ENCODE measurements at places on chromosomes 16 and 17.

DNA sequence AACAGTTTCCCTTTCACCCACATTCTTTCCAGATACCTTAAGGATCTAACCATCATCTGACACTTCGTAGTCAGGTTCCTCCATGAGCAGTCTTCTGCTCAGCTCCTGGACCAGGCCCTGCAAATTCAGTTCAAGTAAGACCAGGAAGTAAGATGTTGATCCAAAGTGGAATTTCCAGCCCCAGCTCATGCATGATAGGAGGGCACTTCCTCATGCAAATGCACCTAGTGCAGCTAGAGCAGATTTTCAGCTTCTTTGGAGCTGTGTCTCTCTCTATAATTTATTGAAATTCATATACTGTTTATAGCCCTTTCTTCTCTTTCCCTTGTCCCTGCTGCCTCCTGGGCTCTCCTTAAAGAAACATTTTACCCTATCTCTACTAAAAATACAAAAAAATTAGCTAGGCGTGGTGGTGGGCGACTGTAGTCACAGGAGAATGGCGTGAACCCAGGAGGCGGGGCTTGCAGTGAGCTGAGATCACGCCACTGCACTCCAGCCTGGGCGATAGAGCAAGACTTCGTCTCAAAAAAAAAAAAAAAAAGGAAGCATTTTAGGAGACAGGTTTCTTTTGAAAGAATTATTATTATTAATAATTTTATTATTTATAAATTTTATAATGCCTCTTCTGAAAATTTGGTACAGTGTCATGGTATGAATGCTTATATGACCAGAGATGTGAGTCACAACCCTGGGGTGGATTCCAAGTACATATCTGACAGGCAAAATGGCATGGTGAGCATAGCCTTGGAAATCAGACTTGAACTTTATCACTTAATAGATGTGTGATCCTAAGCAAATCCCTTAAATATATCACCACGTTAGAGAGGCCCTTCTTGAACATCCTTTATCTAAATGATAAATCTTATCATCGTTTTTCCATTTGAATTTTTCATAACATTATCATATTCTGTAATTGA, 94.3 kb downstream of the SSH2 start:
- DNase-seq, result no peak

- no peak for DNase-seq
Measured at GRCh38 chr17:343211-343610, 9.4 kb downstream of the RPH3AL start.

DNA sequence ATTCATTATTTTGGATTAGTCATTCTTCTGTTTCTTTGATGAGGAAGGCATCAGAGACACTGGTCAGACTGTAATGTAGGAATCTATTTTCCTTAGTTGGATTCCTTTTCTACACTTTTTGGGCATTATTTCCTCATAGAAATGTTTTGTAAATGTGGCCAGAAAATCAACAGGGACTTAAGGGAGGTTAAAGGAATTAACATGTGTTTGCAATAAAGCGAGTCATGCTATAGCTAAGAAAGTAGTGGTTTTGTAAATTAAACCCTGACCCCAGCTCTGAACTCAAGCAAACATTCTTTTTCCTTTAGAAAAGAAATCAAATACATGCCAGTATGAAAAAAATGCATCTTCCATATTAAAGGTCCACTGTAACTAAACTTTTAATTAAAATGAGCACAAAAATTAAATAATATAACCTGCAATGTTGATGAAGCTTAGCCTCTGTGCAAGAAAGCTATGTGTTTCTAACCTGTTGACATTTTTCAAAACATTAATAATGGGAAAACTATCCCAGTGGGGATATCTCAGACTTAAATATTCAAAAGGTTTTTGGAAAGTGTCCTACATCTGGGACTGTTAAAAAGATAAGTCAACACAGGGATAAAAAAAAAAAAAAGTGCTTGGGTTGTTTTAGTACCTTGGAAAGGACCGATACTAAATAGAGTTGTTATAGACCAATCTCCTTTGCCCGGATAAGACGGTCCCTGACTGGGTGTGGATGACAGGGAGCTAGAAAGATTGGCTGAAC, 428.0 kb downstream of the CA10 start:
- DNase-seq, result no peak

GRCh38 chr17:66842959-66843358, 8.0 kb downstream of the CACNG5 start:
- no peak for DNase-seq

- no peak for DNase-seq
Measured at GRCh38 chr16:84700446-84701300, 873 bp downstream of the USP10 start.

DNA sequence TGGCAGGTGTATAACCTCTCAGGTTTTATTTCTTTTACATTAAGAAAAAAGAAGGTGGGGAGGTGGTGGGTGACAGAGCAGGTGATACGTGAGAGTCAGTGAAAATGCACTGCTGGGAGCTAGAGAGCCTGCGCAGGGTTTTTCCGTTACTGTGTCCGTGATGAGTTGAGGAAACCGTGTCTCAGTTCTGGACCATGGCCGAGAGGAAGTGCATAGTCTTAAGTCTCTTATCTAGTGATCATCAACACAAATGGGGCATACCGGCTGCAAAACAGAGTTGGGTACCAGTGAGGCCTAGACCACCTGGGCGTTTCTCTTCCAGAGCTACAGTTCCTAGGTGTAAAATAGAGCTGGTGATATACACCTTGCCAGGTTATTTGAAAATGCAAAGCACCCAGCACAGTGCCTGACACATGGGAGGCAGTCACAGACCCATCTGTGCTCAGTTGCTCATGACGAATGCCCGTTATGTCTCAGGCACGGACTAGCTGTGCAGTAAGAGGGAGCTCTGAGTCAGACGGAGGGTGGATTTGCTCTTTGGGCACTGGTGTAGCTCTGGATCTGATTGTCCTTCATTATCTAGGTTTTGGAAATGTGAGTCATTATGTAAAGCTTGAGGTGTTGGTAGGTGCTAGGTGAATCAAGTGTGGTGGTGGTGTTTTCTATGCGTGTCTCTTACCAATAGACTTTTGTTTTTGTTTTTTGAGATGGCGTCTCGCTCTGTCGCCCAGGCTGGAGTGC, 60.9 kb downstream of the RPTOR start:
- DNase-seq, result no peak

DNA sequence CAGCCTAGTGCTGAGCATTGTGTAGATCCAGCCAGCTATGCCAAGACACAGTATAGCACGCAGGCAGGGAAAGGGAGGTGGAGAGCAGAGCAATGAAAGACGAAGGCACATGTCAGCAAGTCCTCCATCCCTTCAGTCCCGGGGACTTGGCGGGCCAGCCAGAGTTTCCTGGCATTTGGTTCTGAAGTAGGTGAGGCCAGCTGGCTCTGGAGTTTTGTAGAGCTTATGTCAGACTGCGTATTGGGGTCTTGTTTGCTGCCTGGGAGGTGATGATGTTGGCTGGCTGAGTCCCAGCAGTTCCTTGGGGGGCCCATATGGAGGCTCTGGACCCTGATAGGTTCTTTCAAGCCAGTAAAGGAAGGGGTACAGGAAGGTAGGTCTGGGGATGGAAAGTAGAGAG, 55.7 kb upstream of the AKTIP start:
- no peak for DNase-seq

DNA sequence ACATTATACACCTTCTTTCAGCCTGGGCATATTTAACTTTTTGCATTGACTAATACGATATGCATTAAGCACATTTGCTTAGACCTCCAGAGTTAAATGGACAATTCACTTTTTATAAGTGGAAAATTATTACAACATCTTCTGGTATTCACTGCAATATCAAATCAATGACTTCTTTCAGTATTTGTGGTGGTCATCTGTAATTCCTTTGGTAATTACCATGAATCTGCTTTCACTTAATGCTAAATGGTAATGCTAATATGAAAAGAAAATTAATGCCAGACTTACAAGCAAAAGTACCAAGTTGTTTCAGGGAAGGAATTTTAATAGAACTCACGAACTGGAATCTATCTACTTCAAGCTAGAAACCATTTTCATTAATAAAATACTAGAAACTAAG, 6.4 kb downstream of the GPATCH8 start:
- DNase-seq, result no peak

- DNase-seq, result peak; percentile 97
Measured at GRCh38 chr16:86554917-86555703, at the start of gene MTHFSD. Gene MTHFSD, minus strand, starts transcription at chr16:86555235. Its CDS starts 51 bp downstream, at chr16:86555184.

DNA sequence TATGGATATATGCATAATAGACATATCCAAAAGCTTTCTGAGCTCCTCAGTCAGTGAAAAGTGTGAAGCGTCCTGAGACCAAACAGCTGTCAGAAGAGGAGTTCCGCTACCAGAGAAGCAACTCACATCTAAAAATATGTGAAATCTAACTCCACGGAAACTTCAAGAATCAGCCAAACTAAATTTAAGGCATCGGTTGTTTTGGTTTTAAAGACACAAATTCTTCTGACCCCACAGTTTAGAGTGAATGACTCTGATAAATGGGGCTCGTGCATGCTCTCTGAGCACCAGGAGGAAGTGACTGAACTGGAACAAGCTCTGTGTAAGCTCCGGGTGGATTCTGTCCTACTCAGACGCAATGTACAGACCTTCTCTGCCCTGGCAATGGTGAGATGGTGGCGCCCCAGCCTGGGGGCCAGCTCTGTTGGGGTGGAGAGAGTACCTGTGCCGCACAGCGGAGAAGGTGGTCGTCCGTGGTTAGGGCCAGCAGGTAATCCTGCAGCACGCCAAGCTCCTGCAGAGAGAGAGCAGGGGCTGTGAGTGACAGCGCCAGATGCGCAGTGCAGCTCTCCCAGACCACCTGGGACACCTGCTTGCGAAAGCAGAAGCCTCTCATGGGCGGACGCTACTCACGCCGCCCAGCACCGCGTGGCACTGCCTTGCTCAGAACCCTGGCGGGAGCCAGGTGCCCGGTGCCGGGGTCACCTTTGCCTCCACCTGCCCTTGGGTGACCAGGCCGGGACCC, 44.4 kb upstream of the ATP2A3 start:
- DNase-seq, result no peak

- DNase-seq, result no peak
Measured at GRCh38 chr17:38611872-38612376, 6.2 kb upstream of the SRCIN1 start.

Data from activated CD8-positive, alpha-beta memory T cell treated with anti-CD3 and anti-CD28 coated beads for 1 hour (primary cell).